NCI-H187 (cell line): ENCODE measurements at places on chromosomes 4 and X.

GRCh38 chr4:85986266-85986665 lies 373.6 kb downstream of the MAPK10 start:
- DNase-seq, result no peak

DNA sequence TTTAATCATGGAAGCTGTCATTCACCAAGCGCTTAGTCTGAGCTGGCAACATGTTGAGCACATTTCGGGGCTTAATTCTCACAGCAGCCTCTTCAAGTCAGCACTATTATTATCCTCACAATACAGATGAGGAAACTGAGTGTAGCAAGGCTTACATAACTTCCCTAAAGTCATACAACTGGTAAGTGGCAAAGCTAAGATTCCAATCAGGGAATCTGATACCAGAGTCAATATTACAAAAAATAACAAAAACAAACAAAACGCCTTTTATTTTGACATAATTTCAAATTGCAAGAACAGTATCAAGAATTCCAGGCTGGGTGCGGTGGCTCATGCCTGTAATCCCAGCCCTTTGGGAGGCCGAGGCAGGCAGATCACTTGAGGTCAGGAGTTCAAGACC lies 120.4 kb upstream of the DUSP21 start:
- no peak for DNase-seq

- DNase-seq, result no peak
These were observed 36.7 kb upstream of the H2AZ1 start for GRCh38 chr4:99986792-99987191.

GRCh38 chr4:16351161-16351560 lies 124.9 kb upstream of the TAPT1 start:
- DNase-seq, result no peak

- no peak for DNase-seq
These were observed 64.7 kb downstream of the PAPSS1 start for GRCh38 chr4:107655289-107655688.

DNA sequence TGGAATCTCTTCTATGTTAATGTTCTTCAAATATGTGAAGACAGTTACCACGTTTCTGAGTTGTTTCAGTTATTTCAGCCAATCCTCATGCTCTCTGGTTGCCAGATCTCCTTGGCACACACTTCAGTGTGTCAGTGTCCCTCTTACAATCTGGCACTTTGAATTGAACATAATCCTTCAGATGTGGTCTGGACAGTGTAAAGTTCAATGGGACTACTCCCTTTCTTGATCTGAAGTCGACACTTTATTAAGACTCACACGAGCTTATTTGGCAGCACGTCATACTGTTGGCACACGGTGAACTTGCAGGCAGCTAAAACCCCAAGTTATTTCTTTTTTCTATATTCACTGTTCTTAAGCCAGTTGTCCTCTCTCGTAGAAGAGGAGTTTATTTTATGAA lies 28.2 kb downstream of the ARSJ start:
- no peak for DNase-seq

- no peak for DNase-seq
These were observed 487 bp downstream of the TBCK start for GRCh38 chr4:106315476-106315967.

DNA sequence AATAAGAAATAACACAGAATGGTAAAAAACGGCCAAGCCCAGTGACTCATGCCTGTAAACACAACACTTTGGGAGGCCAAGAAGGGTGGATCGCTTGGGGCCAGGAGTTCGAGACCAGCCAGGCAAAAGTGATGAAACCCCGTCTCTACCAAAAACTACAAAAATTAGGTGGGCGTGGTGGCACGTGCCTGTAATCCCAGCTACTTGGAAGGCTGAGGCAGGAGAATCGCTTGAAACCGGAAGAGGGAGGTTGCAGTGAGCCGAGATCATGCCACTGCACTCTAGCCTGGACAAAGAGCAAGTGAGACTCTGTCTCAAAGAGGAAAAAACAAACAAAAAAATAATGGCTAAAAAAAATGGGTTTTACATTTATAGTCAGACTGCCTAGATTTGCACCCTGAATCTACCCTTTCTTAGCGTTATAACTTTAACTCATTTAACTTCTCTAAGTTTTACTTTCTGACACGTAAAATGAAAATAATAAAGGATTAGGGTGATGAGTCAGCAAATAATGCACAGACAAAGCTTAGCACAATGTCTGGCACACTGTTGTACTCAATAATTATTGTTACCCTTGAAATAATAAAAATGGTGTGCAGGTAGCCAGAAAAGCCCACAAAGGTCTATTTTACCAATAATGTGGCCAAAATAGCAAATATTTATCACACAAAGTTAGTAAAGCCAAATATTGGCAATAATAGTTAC lies 55.0 kb downstream of the ATP11C start:
- DNase-seq, result no peak

- DNase-seq, result no peak
These were observed 19.8 kb downstream of the BEX3 start for GRCh38 chrX:103396186-103396585.

- no peak for DNase-seq
These were observed 70.9 kb downstream of the NDST4 start for GRCh38 chr4:115042496-115042895.

DNA sequence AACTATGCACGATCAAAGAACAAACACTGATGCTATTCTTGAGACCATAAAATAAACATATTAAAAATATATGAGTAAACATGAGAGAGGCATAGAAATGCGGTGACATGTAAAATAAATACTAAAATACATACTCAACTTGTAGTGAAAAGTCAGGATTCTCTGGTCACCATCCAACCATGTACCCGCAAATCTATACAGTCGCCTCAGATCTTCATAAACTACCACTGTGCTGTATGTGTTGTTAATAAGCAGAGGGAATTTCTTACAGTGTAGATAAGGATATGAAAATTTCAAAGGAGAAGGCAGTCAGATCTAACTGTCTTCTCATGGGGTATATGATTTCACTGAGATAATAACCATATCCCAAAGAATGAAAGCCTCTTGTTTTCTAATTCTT lies 67.8 kb upstream of the FAM47B start:
- DNase-seq, result no peak

DNA sequence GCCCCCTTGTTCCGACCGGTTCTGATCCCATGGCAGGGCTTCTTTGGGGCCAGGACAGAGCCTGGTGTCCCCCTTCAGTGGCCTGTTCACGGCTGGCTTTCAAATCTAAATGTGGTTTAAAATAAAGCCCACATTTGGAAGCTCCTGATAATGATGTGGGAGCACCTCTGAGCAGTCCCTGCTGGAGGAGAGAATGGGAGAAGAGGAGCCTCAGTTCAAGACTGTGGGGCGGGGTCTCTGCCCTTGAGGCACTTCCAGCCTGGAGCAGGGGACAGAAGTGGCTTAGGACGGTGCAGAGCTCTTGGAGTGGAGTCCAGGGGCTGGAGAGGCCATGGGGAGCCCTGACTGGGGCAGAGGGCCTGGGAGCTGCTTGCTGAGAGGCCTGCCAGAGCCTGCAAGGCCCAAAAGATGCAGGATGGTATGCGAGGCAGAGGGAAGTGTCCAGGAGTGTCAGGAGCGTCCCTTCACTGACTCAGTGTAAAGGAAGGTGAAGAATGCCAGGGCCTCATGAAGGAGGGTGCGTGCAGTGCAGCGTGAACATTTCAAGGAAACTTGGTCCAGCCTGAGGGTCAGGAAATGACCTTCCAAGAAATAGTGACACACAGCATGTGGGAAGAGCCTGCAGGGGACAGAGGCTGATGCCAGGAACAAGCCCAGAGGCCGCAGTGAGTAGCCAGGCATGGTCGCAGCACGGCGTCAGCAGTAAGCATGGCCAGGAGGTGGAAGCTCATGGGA lies 21.1 kb upstream of the TADA2B start:
- no peak for DNase-seq

- no peak for DNase-seq
These were observed 22.7 kb downstream of the BST1 start for GRCh38 chr4:15725608-15726007.

DNA sequence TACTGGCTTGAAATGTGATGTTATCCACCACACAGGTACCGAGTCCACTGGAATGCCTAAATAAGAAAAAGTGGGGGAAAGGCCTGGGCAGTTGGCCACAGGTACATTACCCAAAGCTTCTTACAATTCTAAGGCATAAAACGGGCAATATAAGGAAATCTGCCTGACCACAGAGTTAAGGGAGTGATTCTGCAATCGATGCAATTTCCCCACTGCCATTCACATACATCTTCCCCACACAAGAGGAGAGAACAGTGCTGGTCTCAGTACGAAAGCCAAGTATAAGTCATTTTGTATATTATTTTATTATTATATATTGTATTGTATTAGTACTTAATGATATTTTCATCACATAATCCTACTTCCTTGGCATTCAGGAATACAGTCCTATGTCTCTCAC lies 30.6 kb downstream of the RFC1 start:
- DNase-seq, result no peak

DNA sequence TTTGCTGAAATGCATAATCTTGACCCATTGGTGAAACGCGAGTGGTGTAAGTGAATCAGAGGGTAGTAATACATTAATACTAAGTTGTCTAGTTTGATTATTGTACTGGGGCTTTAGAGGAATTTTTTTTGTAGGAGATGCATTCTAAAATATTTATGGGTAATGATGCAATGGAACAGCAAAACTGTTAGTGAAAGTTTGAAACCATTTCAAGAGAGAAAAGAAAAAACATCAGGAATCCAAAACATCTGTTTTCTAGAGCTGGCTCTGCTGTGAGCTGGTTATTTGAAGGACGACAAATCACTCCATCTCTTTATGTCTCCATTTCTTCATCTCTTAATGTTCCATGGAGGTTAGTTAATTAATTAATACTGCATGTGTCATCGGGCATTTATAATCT lies 351.9 kb upstream of the FAT1 start:
- no peak for DNase-seq

DNA sequence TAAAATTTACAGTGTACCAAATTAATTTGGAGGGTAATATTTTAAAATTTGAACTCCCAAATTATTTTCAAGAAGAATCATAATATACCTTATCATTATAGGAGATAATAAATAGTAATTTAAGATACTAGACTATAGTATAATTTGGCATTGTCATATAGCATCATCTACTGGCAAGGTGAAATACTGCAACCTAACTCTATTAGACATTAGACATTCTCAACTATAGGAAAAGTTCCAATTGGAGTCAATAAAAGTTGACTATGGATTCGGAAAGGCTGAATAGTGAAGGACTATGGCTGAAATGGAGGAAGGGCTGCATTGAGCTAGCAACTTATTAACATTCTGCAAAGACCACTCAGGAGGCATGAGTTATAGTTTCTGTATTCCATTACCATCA lies 113.0 kb downstream of the PRDM5 start:
- DNase-seq, result no peak

DNA sequence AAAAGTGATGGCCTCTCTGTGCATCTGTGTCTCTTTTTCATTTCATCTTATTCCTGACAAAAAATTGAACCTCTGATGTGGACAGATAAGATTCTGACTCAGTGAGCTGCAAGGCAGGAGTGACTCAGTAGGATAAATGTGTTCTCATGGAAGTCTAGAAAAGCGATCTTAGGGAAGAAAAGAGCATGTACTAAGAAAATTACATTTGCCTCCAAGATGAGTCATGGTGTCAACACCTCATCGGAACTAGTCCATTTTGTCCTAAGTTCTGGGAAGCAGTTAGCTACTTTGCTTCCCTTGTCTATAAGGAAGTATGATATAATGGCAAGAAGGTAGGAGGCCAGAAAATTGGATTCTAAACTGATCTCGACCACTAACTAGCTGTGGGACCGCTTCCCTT lies 83.5 kb upstream of the AFF2 start:
- DNase-seq, result no peak

- no peak for DNase-seq
These were observed 7.3 kb upstream of the PRSS12 start for GRCh38 chr4:118360106-118360505.

- DNase-seq, result no peak
These were observed 325.6 kb downstream of the ARHGAP10 start for GRCh38 chr4:148057516-148057915.

- DNase-seq, result no peak
These were observed 745.6 kb upstream of the FAM241A start for GRCh38 chr4:111399623-111400022.

DNA sequence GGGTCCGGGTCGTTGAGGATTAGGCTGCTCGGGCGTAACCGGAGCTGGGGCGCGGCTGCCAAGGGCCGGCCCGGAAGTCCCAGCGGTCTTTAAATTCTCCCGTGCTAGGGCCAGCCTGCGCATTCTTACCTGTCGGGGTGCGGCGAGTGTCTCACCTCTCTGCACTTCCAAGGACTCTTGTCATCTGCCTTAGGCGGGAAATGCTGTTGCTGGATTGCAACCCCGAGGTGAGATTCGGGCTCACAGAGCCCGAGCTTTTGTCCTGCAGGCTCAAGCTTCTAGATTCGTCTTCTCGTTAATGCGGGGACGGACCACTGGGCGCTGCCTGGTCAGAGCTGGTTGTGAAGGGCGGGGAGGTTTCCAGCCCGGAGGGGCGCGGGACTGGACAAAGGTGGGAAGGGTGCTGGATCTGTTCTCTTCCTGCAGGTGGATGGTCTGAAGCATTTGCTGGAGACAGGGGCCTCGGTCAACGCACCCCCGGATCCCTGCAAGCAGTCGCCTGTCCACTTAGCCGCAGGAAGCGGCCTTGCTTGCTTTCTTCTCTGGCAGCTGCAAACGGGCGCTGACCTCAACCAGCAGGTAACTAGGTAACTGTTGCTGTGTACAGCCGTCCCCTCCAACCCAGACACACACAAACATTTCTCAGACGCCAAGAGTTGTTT lies at the start of gene ANKRD37:
TSS of gene ANKRD37 (plus strand) at position 118 of the 662 bp plus-strand sequence. CDS start at position 201, 83 bp downstream.
- DNase-seq, result no peak

GRCh38 chrX:94545722-94546121 lies 871.7 kb downstream of the FAM133A start:
- DNase-seq, result no peak

DNA sequence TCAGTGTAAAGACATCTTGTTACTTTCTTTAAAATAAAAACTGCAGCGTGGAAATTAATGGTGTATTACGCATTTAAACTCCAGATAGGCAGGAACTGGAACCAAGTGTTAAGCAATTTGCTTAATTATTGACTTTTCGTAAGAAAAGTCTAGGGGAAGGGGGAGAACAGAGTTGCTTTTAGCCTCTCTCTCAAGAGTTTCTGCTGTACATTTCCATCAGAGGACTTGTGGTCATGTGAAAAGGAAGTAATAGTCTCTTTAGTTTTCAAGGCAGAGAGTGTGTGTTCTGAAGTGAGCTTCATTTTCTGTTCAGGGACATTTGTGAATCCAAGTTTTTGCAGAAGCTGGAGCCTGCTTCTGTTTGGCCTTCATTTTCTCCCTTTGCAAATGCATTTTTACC lies 127.2 kb downstream of the UBE2K start:
- no peak for DNase-seq

GRCh38 chrX:6941041-6941440 lies 206.5 kb upstream of the STS start:
- DNase-seq, result no peak
